ENCODE measurements at places on chromosomes 7 and 10.

GRCh38 chr10:46301056-46301645, 14.4 kb downstream of the ANTXRL start:
- DNase-seq = no peak

DNA sequence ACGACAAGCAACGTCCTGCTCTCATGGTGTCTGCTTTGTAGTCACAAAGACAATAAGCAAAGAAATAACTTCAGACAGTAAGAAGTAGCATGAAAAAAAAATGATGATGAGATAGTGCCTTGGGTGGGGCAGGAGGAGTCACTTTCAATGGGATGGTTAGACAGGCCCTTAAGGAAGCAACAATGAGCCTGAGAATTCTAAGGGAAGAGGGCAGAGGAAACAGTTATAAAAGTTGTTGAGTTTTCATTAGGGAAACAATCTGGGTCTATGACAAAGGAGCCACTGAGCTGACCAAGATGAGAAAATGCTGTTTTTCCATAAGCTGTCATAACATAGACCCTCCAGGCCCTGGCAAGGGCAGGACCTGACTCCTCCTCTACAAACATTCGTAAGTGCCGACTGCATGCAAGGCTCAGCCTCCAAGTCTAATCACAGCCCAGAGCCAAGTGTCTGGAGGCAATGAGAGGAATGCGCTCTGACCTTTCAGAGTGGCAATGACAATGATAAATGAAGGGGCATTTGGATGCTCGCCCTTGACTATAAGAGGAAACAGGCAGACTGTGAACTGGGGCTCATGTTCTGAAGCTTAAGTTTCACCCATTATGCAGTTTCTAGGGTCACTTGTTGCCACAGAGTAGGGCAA, 43.7 kb downstream of the PPP1R3C start:
- no peak for DNase-seq

GRCh38 chr7:49892481-49892880, 119.0 kb downstream of the VWC2 start:
- DNase-seq = no peak

GRCh38 chr7:74262639-74263398, 8.6 kb upstream of the RFC2 start:
- no peak for DNase-seq

DNA sequence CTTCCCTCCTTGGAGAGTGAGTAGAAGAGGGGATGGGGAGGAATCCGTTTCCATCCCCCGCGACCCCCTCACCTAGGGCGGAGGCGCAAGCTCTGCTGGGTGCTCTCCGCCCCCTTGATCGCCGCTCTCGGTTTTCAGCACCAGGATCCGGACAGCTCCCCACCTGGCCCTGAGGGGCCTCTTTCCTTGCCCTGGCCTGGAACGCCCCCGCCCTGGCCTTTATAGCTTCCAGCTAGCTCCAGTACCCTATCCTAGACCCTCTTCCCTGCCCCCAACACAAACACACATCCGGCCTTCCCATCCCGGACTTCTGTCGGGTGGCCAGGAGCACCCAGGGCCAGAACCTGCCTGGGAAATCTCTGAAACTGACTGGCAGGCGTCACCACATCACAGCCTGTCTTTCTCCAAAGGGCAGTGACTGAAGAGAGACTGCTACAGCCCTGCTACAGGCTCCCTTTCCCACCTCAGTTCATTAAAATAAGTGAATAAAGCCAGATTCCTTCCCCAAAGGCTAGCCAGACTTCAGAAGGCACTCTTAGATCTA, 72.3 kb upstream of the LEP start:
- no peak for DNase-seq

- no peak for DNase-seq
These were observed 455 bp downstream of the CUL2 start for GRCh38 chr10:35089611-35090161.

DNA sequence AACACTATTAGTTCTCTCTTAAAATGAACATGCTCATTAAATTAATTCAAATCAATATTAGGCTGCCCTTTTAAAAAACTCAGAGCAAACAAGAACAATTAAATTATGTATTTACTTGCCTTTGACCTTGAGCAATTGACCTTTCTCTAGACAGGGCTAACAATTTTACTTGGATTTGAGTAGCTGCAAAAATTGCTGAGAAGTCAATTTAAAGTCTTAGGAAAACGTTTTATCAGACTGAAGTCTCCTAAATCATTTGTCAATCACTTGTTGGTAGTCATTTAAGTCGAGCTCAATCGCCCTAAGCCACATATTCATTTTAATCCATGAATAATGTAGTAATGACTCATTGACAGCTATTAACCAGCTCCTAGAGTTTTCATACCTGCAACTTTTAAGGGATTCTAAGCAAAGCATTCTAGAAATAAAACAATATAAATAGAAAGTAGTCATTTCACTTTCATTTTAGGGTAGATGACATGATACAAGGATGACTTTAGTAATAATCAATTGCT, 84.9 kb upstream of the SEC61G start:
- DNase-seq = no peak

- DNase-seq = no peak
These were observed 26.8 kb downstream of the CYP2W1 start for GRCh38 chr7:1009747-1010146.

- DNase-seq = peak; percentile 13
These were observed 54.1 kb upstream of the PPIF start for GRCh38 chr10:79292891-79293746.

DNA sequence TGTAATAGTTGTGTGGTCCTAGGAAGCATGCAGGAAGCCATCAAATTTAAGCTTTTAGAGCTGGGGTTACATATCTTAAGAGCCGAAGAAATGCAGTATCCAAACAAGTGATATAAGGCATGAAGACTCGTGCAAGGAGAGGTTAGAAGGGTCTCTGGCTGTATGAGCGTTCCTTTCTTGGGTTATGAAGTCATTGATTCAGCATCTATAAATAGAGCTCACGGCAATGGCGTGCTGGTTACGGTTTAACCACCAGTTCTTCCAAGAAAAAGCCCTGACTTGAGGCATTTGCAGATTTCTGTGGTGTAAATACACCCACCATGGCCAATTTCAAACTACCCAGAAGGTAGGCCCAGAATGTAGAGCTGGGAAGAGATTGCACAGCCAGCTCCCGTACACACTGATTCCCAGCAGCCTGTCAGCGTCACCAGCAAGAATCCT, 72.0 kb upstream of the KAT6B start:
- no peak for DNase-seq

DNA sequence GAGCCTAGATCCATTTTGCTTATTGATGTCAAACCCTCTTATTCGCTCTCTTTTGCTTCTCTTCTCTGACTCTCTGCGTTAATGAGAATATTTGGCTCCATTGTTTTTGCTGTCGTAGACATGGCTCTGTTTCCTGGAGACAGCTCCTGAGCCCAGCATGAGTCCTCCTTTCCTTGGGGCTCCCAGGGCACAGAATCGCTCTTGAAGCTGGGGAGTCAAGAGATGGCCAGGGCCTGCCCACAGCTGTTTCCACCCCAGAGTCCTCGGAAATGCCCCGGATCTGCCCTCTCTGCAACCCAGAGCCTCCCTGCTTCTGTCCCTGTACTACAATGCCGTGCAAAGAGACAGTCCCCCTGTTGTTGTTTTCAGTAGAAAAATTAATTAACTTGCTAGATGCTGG, 566.7 kb upstream of the FOXK1 start:
- DNase-seq = no peak

- no peak for DNase-seq
These were observed 47.7 kb downstream of the LRGUK start for GRCh38 chr7:134174795-134175261.

- DNase-seq = no peak
These were observed 41.5 kb downstream of the ASB4 start for GRCh38 chr7:95527033-95527775.

- DNase-seq = no peak
These were observed 151.9 kb downstream of the NEURL1 start for GRCh38 chr10:103645141-103646054.

DNA sequence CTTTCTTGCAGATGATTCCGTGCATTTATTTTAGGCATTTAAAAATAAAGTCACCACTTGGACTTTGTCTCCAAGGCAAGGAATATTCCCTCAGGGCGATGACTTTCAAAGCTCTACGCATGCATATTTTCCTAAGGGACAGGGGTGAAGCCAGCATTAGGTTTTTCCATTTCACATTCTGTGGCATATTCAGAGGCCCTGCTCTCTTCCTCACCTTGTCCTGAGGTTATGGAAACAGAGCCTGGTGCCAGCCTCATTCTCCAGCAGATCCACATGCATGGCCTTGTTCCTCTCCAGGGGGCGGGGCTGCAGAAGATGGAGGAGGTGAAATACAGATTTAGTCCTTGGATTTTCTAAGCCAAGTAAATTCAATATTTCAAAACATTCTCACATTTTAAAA, 11.6 kb upstream of the LYZL1 start:
- DNase-seq = no peak

- DNase-seq = no peak
These were observed 9.8 kb downstream of the LRMDA start for GRCh38 chr10:75441196-75441595.

DNA sequence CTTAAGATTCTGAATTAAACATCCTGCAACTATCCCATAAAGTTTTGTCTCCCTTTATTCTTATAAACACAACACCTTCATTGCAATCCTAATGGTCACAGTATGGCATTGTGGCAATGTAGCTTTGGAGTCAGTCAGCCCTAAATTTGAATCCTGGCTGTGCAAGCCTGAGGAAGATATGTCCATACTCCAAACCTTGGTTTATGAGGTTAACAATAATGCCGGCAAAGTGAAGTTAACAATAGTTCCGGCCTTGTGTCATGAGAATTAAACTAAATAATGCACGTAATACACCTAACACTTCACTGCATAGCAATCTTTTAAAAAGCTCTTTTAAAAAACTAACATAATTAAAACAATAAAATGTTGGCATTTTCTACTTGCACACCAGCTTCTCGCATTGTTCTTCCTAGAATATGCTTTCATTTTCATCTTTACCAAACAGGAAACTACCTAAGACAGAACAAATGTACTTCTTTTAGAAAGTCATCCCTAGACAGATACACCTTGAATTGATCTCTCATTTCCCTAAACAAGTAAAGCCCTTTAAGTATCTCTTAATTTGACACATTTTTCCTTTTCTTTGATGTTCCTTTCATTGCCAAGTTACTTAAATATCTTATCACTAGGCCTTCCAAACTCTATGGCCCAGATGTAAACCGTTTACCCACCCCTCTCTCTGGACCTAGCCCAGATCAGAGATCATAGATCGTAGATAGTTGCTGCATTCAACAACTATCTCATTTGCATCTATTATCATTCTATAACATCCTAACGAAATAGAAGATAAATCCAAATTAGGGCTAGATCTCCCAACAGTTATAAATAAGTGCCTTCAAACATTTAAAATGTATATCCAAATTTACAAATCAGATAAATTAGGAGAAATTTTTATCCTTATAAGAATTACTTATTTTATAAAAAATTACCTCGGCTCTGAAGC, 66.7 kb downstream of the CREB3L2 start:
- DNase-seq = no peak

- no peak for DNase-seq
These were observed 4.3 kb downstream of the KCNH2 start for GRCh38 chr7:150973571-150974451.

DNA sequence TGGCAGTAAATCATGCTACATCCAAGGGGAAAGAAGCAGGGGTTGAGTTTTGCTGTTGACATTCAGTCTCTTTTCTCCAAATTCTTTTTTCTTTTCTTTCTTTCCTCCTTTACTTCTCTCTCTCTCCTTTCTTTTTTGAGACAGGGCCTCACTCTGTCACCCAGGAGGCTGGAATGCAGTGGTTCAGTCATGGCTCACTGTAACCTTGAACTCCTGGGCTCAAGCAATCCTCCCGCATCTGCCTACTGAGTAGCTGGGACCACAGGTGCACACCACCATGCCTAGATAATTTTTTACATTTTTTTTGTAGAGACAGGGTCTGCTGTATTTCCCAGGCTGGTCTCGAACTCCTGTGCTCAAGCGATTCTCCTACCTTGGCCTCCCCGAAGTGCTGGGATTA, 35.2 kb downstream of the SBDS start:
- no peak for DNase-seq

DNA sequence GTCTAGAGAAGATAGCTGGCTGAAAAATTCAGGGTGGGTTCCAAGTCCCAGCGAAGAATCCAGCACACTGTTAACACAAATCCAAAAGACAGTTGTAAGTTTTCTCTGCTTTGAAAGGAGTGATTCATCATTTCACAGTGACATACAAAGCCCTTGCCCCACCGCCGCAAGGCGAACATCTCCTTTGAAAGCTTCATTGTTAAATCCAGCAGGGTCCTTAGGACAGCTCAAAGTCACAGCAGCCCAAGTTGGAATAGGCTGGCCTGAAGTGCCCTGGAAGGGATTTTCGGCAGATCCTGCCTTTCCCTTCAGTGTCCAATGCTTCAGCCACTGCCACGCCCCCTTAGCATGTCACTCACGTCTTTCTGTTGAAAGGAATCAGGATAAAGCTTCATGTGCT, 526.1 kb downstream of the CALN1 start:
- DNase-seq = no peak

GRCh38 chr10:32413513-32413912, 32.4 kb upstream of the CCDC7 start:
- DNase-seq = peak; percentile 8

- no peak for DNase-seq
These were observed 1.3 kb downstream of the COL1A2 start for GRCh38 chr7:94396037-94396431.

GRCh38 chr7:94612253-94612652, 43.7 kb downstream of the SGCE start:
- no peak for DNase-seq

GRCh38 chr7:112076324-112076723, 129.9 kb downstream of the DOCK4 start:
- no peak for DNase-seq

- no peak for DNase-seq
These were observed 21.3 kb downstream of the PTPRE start for GRCh38 chr10:127928021-127928806.

Data from activated T-helper 1 cell treated with anti-CD3 and anti-CD28 coated beads, Interleukin-2, amount 50 U/mL, for 16 hours (primary cell).